Esophagus squamous epithelium (tissue), 5 donors: ENCODE measurements at places on chromosomes 13 and 19.

GRCh38 chr19:18496167-18496979, 25.5 kb downstream of the ELL start:
- DNase-seq = no peak

DNA sequence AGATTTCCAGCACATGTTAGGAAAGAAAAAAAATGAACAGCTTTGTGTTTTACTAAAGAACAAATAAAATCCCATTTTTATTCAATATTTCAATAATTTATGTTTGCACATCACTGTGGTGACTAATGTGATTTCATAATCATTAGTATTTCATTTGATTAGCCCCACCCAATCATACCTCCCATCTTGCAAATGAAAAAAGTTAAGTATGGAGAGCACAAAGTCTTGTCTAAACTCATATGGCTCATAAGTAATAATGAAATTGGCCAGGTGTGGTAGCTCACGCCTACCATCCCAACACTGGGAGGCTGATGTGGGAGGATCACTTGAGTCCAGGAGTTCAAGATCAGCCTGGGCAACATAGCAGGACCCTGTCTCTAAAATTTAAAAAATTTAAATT, 3.8 kb downstream of the ZNF490 start:
- no peak for DNase-seq

DNA sequence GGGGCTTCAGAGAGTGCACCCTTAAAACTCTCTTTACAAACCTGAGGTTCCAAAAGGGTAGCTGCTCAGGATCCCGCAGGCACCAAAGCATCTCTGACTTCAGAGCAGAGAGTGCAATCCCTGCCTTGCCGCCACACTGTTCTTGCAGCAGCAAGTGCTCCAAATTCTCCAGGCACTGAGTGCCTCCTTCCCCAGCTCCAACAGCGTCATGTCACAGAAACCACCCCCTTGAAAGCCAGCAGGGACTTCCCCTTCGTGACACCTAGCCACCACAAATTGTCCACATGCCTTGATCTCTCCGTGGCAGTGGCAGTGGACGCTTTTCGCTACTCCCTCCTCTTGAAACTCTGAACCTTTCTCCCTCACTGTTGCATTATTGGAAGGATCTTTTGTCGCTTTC, 39.9 kb downstream of the MBNL2 start:
- no peak for DNase-seq

- DNase-seq = no peak
Observed at GRCh38 chr19:49567861-49568441, 12.4 kb downstream of the NOSIP start.

GRCh38 chr13:32917504-32917903, 98.7 kb upstream of the KL start:
- DNase-seq = no peak

GRCh38 chr19:1992759-1993260, 22.7 kb downstream of the BTBD2 start:
- DNase-seq = no peak

DNA sequence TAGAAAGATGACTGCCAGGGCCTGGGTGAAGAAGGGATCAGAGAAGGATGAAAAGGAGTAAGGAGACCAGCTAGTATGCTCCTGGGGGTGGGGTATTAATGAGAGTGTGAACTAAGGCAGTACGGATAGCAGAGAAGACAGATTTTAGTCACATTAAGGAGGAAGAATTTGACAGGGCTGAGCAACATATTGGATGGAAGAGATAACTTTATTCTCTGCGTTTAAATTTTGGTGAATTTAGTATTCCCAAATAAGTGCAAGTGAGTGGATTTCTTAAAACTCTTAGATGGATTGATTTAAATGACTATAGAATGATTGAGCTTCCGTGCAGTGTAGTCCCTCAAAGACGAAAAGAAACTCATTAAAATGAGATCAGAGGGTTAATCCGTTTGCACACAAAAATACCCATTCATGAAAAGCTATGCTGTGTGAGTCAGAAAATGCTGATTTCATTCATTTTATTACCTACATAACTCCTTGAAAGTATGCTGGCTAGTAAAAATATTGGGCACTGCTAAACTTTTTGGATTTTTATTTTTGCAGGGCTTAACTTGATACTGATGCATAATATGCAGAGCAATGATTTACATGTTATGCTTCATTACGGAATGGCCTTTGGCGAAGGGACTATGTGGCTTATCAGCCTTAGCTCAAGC, 54.1 kb downstream of the WDFY2 start:
- no peak for DNase-seq

DNA sequence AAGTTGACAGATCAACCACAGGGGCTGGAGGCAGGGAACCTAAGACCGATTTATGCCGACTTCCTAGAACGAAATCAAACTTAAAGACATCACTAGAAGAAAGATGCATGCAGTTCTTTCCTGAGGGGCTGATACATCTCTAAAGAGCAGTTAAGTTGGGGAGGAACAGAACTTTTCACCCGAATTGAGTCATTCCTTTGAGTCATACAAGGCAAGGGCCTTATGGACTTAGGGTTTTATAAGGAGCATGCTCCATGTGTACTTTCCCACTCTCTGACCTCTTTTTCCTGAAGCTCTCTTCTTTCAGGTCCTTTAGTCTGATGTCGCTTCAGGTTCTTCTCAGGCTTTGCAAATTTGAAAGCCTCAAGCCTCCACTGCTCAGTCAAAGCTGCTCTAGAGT, 7.9 kb upstream of the FBXL3 start:
- DNase-seq = no peak

DNA sequence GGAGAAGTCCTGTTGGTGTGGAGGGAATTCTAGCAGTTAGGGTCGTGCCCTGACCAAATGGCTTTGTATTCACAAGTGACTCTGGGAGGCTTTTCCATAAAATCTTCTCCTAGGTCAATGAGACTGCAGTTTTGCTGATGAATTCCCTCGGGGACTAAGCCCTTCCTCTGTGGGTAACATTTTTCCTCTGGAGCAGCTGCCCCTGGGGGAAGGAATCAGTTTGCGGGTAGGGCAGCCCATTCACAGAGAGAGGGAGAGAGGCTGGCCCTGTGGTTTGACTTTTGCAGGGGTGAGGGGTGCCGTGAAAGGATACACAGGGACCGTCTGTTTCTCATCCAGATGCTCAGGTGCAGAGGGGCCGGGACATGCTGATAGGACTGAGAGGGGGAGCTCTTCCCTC, 67.3 kb downstream of the ERICH6B start:
- DNase-seq = no peak

DNA sequence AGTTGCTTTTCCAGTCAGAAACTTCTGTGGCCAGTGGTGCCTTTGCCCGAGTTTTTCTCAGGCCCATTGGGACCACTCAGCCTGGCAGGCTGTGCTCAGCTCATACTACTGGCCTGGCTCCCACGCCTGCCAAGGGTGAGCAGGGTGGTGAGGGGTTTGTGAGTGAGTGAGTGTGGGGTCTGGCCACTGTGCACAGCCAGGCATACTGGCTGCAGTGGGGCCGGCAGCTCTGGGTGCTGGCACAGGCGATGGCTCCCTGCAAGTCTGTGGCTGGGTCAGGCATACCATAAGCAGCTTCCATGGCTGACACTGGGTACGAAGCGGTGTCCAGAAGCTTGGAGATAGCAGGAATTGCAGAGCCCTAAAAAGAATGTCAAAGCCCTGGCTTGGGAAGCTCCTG, 161.0 kb downstream of the SLITRK6 start:
- no peak for DNase-seq

- DNase-seq = no peak
Observed at GRCh38 chr19:40754611-40755247, 3.7 kb downstream of the SNRPA start.

DNA sequence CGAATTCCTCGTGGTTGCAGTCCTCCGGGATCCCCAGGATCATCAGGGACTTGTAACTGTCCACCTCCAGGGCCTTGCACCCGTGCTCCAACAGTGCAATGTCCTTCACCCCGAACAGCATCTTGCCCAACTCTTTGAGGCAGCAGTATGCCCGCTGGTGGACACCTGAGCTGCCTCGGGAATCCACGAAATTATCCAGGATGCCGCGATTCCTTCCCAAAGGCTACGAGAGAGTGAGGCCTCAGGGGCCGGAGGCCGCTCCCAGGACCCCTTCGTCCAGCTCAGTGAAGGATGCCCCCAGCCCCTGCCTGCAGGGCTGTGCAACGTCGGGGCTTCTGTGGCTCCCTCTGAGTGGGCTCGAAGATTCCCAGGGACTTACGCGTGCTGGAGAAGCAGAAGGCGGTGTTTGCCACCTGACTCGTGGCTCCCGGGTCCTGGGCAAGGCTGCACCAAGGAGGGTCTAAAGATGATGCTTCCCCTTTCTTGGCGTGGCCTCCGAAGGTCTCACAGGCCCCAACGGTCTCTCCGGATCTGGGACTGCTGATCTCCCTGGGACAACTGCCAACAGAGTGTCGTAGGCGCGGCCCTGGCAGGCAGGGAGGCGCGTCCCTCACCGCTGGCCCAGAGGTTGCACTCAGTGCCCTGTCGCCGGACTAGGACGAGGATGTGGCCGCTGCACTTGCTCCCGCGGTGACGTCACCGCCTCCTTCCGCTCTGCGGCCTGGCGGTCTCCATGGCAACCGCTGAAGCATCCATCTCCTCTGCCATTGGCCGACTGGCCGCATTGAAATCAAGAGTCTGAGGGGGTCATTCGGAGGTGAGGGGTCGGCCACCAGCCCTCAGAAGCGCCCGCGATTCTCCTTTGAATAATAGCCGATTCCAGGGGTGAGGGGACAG, at the start of gene PNMA8C:
Gene PNMA8C (minus strand): TSS at position 698 of the 897 bp plus-strand sequence. CDS start 577 bp downstream, at position 121.
- no peak for DNase-seq
